ENCODE measurements at places on chromosomes 5 and 9. TPM values are rescaled to one million over a fixed set of nuclear protein-coding genes. Genes with fewer than 3 reads are reported as not detected.

CCDC183 gene
- total RNA-seq = 1.2 TPM

FREM1 gene
- total RNA-seq = 2.9 TPM

SDHA gene
- total RNA-seq = 73.5 TPM

CA9 gene
- total RNA-seq = 1.5 TPM

ZNF367 gene
- 2.2 TPM for total RNA-seq

GOLM1 gene
- 87.5 TPM for total RNA-seq

EIF4E1B gene
- total RNA-seq = 0.54 TPM

CFAP157 gene
- 0.85 TPM for total RNA-seq

FAM153A gene
- not detected for total RNA-seq

DNA sequence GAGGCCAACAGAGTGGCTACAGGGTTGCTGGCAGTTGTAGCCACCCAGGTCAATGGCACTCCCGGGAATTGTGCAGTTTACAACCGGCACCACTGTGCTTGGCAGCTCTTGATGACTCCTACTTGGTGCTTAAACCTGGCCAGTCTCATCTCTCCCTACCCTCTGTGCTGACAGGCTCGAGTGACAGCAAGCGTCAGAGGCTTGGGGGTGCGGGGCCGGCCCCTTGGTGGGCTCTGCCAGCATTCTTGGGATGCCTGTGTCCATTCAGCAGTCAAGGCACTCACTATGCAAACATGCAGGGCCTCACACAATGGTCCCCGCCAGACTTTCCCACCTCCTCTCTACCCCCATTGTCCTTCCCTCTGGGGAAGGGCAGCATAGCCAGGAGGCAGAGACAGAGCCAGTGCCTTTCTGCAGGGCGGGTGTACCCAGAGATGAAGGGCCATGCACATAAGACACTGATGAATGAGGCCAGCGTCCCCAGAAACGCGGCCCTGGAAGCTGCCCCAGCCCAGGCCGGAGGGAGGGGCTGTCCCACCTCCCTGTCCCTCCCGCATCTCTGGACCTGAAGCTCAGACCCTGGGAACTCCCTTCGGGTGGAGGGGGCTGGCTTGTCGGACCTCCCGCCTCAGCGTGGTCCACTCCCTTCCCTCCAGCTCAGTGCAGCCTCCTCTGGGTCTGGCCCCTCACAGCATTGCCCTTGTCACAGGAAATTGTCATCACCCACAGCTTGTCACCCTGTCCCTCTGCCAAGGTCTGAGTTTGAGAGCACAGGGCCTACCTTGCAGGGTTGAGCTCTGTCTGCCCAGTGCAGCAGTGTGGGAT lies 26.4 kb upstream of the NOTCH1 start:
- DNase-seq = peak; percentile 57
- H3K36me3 ChIP-seq = peaks cover 7% of the 10 kb centered on the region
- peak overlapping the region; percentile 83 for H3K27ac ChIP-seq
- H3K4me3 ChIP-seq = no peak overlapping the region

GRCh38 chr5:111635151-111635902 lies 121.7 kb downstream of the NREP start:
- no peak for DNase-seq
- peaks cover 11% of the 10 kb centered on the region for H3K36me3 ChIP-seq
- H3K4me1 ChIP-seq = peaks cover 8% of the 10 kb centered on the region
- peaks cover 5% of the 10 kb centered on the region for H3K27me3 ChIP-seq
- H3K4me3 ChIP-seq = no peak overlapping the region

- H3K27ac ChIP-seq = peak overlapping the region; percentile 39
- H3K4me1 ChIP-seq = peaks cover 10% of the 10 kb centered on the region
- no peak overlapping the region for H3K4me3 ChIP-seq
- peak; percentile 21 for DNase-seq
- H3K36me3 ChIP-seq = peaks cover 16% of the 10 kb centered on the region
- peaks cover 1% of the 10 kb centered on the region for H3K27me3 ChIP-seq
Measured at GRCh38 chr5:81626524-81626923, 124.4 kb downstream of the SSBP2 start.

DNA sequence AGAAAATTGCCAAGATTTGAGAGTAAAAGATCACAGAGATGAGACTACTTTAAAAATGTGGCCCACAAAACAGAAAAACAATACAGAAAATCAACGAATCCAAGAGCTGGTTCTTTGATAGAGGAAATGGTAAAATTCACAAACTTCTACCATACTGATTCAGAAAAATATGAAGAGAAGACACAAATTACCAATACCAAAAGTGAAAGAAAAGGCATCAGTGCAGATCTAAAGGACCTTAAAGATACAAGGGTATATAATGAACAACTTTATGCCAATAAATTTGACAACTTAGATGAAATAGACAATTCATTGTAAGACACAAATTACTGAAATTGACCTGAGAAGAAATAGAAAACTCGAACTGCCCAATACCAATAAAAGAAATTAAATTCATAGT lies 24.4 kb upstream of the SLC1A1 start:
- no peak for DNase-seq
- H3K27ac ChIP-seq = no peak overlapping the region
- peaks cover 3% of the 10 kb centered on the region for H3K4me1 ChIP-seq
- no peaks in the 10 kb centered on the region for H3K27me3 ChIP-seq

DNA sequence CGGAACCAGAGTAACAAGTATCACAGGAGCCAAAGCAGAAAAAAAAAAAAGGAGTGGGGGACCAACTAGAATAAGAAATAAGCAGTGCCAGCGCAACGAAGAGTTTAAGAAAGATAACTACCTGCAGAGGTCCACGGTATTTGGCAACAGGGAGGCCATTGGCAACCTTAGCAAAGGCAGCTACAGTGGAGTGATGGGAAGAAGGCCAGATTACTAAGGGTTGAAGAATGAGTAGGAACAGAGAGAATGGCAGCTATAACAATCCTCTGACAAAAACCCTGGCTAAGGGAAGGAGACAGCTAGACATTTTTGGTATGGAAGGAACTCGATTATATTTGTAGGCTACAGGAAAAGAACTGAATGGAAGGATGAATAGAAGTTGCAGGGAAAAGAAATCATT lies 93.4 kb upstream of the DMAC1 start:
- peaks cover 3% of the 10 kb centered on the region for H3K27me3 ChIP-seq
- H3K36me3 ChIP-seq = no peaks in the 10 kb centered on the region
- no peak overlapping the region for H3K4me3 ChIP-seq
- peaks cover 5% of the 10 kb centered on the region for H3K4me1 ChIP-seq
- no peak overlapping the region for H3K27ac ChIP-seq

- H3K27me3 ChIP-seq = peaks cover 4% of the 10 kb centered on the region
- H3K4me1 ChIP-seq = peaks cover 55% of the 10 kb centered on the region
- H3K36me3 ChIP-seq = peaks cover 40% of the 10 kb centered on the region
- DNase-seq = no peak
- no peak overlapping the region for H3K27ac ChIP-seq
Measured at GRCh38 chr9:110065532-110065931, 142.4 kb downstream of the C9orf152 start.

DNA sequence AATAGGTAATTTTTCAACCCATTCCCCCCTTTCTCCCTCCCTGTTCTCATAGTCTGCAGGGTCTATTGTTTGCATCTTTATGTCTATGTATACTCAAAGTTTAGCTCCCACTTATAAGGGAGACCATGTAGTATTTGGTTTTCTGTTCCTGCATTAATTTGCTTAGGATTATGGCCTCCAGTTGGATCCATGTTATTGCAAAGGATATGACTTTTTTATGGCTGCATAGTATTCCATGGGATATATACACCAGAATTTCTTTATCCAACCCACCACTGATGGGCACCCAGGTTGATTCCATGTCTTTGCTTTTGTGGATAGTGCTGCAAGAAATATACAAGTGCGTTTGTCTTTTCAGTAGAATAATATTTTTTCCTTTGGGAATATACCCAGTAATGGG lies 761.6 kb upstream of the GRAMD2B start:
- H3K4me1 ChIP-seq = no peaks in the 10 kb centered on the region
- H3K27ac ChIP-seq = no peak overlapping the region
- DNase-seq = no peak
- peaks cover 1% of the 10 kb centered on the region for H3K27me3 ChIP-seq
- H3K4me3 ChIP-seq = no peak overlapping the region

- peaks cover 7% of the 10 kb centered on the region for H3K27me3 ChIP-seq
- no peaks in the 10 kb centered on the region for H3K4me1 ChIP-seq
- peaks cover 40% of the 10 kb centered on the region for H3K36me3 ChIP-seq
- no peak overlapping the region for H3K4me3 ChIP-seq
- no peak for DNase-seq
Measured at GRCh38 chr5:172339264-172340180, 56.0 kb upstream of the UBTD2 start.

DNA sequence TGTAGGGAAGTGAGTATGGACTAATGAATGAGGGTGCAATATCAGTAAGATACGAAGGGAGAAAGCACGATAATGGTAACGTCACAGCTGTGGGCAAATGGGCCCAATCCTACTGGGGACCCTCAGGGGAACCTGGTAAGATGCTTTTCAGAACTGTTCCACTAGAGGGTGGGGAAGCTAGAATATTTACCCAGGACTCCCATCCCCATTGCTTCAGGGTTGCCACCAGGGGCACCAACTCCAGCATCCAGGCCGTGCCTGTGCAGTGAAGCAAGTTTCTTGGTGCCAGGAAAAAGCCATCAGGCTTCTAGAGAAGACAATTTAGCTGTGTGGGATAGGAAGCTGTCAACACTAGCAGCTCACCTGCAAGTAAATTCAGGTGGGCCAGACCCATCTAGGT lies 409.3 kb downstream of the AGTPBP1 start:
- H3K27me3 ChIP-seq = no peaks in the 10 kb centered on the region
- H3K4me3 ChIP-seq = no peak overlapping the region
- peaks cover 10% of the 10 kb centered on the region for H3K4me1 ChIP-seq
- peak; percentile 47 for DNase-seq
- no peak overlapping the region for H3K27ac ChIP-seq

- DNase-seq = no peak
- H3K27me3 ChIP-seq = no peaks in the 10 kb centered on the region
- peaks cover 25% of the 10 kb centered on the region for H3K4me1 ChIP-seq
- H3K36me3 ChIP-seq = no peaks in the 10 kb centered on the region
- H3K4me3 ChIP-seq = no peak overlapping the region
- H3K27ac ChIP-seq = no peak overlapping the region
Measured at GRCh38 chr5:38541174-38541725, 15.2 kb downstream of the LIFR start.

DNA sequence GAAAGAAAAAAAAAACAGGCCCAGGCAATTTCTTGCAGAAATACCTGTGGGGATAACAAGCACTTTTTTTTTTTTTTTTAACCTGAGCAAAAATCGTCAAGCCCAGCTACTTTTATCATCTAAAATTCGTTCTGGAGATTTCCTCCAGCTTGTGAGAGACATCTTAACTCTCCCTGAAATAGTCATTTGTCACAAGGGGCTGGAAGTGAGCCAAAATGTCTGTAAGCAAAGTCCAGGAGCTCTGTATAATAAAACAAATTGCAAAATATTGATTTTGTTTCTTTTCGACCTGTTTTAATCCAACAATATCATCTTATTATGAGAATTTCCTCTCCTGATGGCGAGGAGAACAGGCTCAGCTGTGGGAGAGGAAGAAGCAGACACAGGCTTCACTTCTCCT lies 168.4 kb downstream of the TTLL11 start:
- no peaks in the 10 kb centered on the region for H3K27me3 ChIP-seq
- no peak overlapping the region for H3K27ac ChIP-seq
- DNase-seq = no peak

DNA sequence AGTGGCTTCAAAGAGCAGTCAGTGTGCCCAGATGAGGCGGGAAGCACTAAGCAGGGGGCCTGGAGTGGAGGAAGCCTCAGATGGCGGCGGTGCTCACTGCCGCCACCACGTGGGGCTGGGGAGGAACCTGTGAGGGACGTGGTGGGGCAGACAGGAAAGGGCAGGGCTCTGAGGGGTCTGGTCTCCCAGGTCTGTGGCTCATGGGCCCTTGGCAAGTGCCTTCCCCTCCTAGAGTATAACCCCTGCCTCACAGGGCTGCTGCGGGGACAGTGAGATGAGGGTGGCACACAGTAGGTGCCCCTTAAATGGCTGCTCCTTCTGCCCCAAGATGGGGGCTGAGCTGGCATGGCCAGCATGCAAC lies 26.6 kb downstream of the NR5A1 start:
- H3K36me3 ChIP-seq = no peaks in the 10 kb centered on the region
- H3K4me3 ChIP-seq = no peak overlapping the region
- peak; percentile 63 for DNase-seq

DNA sequence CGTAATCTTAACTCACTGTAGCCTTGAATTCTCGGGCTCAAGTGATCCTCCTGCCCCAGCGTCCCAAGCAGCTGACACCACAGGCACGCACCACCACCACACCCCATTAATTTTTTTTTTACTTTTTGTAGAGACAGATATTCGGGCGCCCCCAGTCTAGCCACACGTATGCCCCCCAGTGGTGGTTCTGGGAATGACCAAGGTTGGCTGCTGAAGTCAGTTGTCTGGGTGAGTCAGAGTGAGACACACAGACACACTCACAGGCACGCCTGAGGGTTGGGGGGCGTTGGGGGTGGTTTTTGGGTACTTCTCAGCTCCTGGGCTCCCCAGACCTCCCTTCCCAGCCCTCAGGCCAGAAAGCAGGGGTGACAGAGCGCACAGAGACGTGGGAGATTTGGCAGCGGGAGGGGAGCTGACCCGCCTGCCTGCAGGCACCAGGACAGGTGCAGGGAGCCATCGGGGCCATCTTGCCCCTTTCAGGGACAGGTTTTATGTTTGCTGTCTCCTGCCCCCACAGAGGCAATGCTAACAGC lies 4.2 kb upstream of the ENTPD8 start:
- H3K36me3 ChIP-seq = peaks cover 3% of the 10 kb centered on the region
- no peak overlapping the region for H3K4me3 ChIP-seq
- peaks cover 16% of the 10 kb centered on the region for H3K27me3 ChIP-seq
- H3K4me1 ChIP-seq = peaks cover 2% of the 10 kb centered on the region

GRCh38 chr9:123481209-123481865 lies 125.3 kb downstream of the CRB2 start:
- no peak overlapping the region for H3K27ac ChIP-seq
- DNase-seq = no peak
- H3K27me3 ChIP-seq = peaks cover 4% of the 10 kb centered on the region
- no peaks in the 10 kb centered on the region for H3K4me1 ChIP-seq
- no peak overlapping the region for H3K4me3 ChIP-seq
- no peaks in the 10 kb centered on the region for H3K36me3 ChIP-seq

DNA sequence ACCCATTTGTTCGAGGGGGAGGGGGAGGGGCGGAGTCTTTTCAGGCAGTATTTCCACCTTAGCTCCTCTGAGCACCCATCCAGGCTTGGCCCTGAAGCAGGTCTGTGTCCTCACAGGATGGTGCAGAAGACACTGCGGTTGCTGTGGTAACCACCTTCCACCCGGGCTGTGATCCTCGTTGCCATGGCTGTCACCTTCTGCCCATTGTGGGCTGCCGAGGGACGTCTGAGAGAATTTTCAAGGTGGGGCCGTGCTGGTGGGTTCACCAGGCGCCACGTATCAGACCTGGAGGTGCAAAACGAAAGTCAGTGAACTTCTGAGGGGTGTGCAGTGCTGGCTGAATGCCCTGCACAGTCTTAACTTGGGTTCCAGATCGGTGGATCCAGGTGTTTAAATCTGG lies 26.7 kb downstream of the POLR1E start:
- H3K4me1 ChIP-seq = no peaks in the 10 kb centered on the region
- no peak overlapping the region for H3K27ac ChIP-seq
- H3K36me3 ChIP-seq = peaks cover 27% of the 10 kb centered on the region
- peaks cover 3% of the 10 kb centered on the region for H3K27me3 ChIP-seq

DNA sequence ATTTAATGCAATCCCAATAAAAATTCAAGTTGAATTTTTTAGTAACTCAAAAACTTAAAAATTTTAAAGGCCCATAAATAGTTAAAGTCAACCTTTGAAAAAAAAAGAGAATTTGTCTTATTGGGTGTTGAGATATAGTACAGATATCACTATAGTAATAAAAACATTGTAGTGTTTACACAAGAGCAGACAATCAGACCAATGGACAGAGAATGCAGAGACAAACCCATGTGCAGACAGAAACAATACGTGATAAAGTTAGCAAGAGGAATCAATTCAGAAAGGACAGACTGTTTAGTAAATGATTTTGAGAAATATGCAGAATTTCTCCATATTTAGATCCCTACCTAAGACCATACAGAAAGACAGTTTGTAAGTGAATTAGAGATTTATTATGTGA lies 33.9 kb downstream of the GOLGA1 start:
- no peak for DNase-seq
- H3K27me3 ChIP-seq = peaks cover 1% of the 10 kb centered on the region
- H3K36me3 ChIP-seq = peaks cover 13% of the 10 kb centered on the region
- H3K4me3 ChIP-seq = no peak overlapping the region
